ENCODE measurements at places on chromosomes 12 and 14.

DNA sequence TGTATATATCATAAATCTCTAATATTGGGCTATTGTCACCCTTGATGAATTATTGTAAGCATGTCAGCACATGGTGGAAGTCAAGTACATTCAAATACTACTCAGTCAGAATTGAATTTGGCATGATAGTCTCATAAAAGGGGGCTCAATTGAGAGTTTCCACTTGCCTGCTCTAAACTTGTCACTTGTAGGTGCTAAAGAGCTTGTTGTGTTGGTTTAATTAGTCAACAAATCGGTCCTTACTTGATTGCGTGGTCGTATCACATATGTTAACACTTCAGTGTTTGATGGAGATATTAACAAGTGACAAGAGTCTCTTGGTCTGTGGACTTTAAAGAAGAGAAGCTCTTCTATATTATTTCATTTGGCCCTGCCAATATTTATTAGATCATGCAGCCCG is 81.1 kb downstream of the NKX2-1 start:
- DNase-seq, result no peak

DNA sequence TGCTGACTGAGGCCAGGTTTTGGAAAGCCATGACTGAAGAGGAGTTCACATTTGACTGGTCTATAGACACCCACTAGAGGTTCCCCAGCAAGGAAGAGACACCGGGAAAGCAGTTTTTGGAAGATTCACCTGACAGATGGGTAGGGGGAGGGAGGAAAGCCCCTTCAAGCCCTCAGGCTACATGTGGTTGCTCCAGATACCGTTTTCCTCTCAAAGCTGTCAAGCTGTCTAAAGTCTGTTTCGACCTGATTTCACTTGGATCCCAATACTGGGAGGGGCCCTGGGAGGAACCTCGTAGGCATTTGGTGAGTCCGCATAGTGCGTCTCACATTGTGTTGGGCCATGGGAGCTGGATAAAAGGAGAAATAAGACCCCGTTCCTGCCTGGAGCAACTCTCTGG is 1.7 kb upstream of the LRP1 start:
- DNase-seq, result no peak

GRCh38 chr14:99055816-99056215 is 216.2 kb downstream of the BCL11B start:
- DNase-seq, result no peak

DNA sequence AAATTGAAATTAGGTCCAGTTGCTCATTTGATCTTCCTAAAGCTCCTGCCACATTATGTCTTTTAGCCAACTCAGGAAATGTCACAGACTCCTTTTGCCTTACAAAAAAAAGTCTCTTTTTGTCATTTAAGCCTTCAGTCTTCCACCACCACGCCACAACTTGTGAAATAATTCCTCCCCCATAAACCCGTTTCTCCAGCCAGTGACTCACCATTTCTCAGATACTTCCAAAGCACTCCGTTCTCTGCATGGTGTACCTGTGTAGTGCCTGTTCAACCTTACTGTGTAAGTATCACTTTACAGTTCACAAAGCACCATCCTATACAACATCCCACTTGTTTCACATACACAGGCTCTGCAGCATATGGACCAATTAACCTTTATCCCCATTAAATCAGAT is 139.5 kb upstream of the AEBP2 start:
- no peak for DNase-seq

GRCh38 chr12:124646385-124647230 is 79.2 kb upstream of the NCOR2 start:
- DNase-seq, result peak; percentile 67

- DNase-seq, result no peak
Measured at GRCh38 chr14:71363946-71364925, 457.0 kb downstream of the PCNX1 start.

DNA sequence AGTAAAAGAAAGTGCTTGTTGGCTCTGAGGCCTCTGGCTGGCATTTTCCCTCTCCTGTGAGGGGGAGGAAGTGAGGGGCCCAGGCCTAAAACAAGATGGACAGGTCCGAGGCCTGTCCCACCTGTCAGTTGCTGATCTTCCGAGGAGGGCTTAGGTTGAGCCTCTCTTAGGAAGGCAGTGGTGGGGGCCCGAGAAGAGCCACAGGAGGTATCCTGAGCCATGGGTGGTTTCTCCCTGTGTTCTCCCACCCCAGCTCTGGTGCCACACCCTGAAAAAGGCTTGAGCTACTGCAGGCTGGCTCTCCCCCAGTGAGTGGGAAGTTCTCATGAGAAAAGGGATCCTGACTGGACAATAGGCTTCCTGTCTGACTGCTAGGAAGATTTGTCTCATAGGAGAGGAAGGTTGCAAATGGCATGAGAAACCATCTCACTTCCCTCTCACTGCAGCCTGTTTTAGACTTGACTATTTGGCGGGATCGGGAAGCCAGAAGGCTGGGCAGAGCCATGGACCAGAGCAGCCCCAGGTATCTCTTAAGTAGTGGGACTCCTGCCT is 72.1 kb upstream of the SRSF5 start:
- no peak for DNase-seq

- no peak for DNase-seq
Measured at GRCh38 chr12:66232263-66232662, 43.2 kb downstream of the IRAK3 start.

GRCh38 chr12:122081083-122081696 is 2.6 kb downstream of the MLXIP start:
- no peak for DNase-seq

DNA sequence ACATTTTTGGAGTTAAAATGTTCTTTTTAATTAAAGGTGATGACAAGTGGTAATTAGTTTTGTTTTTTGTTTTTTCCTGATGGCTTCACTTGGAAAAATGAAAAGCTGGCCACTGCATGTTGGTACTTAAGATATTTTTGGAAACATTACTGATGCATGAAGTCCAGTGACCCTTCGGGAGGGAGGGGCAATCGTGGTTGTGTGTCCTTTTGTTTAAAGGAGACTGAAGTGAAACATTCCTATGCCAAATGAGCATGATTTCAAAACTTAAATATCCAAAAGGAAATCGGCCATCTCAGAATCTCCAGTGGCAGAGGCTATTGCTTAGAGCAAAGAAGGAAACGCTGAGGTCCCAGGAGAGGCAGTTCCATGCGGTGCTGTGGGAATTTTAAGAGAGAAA is 20.1 kb downstream of the LTBP2 start:
- no peak for DNase-seq

- no peak for DNase-seq
Measured at GRCh38 chr14:53148671-53149070, 4.5 kb downstream of the DDHD1 start.

GRCh38 chr14:89767861-89768268 is 186.7 kb downstream of the EFCAB11 start:
- DNase-seq, result peak; percentile 43

GRCh38 chr12:93191423-93191822 is 186.3 kb upstream of the NUDT4 start:
- no peak for DNase-seq

- no peak for DNase-seq
Measured at GRCh38 chr12:48413388-48413787, 59.0 kb upstream of the ANP32D start.

GRCh38 chr12:47004634-47005033 is 74.8 kb upstream of the PCED1B start:
- no peak for DNase-seq

- DNase-seq, result no peak
Measured at GRCh38 chr14:38297681-38298080, 41.8 kb upstream of the CLEC14A start.

DNA sequence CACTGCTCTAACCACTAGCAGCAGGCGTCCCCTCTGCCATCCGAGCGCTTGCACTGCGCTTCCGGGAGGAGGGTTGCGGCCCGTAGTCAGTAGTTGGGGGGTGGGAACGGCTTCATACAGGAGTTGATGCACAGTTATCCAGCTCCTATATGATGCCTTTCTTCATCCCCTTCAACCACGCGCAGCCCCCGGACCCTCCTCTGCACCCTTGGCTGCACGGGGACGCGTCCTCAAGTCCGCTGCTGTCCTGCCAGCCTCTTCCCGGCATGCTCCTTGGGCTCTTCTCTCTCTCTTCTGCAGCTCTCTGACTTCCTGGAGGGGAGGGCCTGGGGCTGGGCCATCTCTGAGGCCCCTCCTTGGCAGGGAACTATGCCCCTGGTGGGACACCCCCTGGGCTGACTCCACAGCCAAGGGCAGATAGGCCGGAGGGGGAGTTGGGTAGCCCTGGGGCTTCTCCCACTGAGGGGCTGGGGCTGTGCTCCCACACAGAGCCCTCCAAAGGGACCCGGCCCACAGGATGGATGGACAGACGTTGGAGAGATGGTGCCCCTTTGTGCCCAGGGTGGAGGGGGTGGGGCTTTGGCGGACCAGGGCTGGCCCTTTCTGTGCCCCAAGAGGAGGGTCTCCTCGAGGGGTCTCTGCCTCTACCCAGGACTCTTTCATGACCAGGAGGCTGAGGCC is 29.0 kb downstream of the RTL1 start:
- DNase-seq, result no peak

- no peak for DNase-seq
Measured at GRCh38 chr12:120489018-120489417, 6.9 kb upstream of the DYNLL1 start.

- DNase-seq, result no peak
Measured at GRCh38 chr12:1497161-1497560, 97.2 kb downstream of the FBXL14 start.

DNA sequence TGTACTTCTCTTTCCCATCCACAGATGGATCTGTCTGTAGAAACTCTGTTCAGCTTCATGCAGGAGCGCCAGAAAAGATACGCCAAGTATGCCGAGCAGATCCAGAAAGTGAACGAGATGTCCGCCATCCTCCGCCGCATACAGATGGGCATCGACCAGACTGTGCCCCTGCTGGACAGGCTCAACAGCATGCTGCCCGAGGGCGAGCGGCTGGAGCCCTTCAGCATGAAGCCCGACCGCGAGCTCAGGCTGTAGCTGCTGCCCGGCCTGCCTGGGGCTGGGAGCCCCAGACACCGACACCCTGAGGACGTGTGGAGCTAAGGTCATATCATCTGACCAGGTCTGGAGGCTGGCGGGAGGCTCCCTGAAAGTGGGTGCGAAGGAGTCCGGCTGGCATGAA is 97.1 kb downstream of the DUSP16 start:
- DNase-seq, result no peak

DNA sequence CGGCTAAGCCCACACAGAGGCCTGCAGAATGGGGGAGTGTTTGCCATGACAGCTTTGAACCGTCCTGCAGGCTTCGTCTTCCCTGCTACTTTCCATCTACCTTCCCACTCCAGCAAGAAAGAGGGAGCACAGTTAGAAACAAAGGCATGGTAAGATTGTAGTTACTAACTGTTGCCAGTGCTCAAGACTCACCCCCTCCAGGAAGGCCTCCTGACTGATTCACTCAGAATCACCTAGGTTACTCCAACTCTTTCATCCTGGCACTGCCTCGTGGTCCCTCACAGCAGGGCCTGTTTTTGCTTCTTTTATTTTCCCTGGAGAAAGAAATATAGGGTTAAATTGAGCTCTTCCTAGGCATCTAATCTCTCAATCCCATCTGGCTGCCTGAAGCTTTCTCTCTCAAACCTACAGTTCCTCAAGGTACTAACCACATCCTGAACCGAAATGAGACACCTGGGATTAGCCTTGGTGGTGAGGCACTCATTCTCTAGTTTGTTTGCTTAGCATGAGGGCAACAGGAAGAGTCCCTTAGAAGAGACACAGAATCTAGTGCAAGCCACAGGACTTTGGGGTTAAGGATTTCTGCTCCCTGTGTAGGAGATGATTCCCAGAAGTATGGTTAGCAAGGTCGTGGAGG is 7.8 kb downstream of the GALNT6 start:
- no peak for DNase-seq

- DNase-seq, result no peak
Measured at GRCh38 chr14:23380197-23380914, 3.5 kb downstream of the CMTM5 start.

DNA sequence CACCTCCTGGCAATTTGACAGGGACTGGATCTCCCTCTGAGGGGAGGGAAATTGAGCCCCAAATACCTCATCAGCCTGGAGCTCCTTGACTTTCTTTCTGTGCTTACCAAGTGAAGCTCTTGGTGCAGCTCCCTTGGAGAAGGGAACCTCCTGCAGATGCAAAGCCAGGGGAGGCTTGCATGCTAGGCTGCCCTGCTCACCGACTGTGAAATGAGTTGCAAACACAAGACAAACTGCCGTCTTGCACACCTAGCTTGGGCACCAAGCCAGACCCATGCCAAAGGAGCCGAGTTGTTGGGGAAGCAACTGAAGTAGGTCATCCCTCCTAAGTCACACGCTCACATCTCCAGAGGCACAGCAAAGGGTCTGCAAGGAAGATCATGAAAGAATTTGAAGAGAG is 95.2 kb downstream of the GTF2A1 start:
- DNase-seq, result no peak

DNA sequence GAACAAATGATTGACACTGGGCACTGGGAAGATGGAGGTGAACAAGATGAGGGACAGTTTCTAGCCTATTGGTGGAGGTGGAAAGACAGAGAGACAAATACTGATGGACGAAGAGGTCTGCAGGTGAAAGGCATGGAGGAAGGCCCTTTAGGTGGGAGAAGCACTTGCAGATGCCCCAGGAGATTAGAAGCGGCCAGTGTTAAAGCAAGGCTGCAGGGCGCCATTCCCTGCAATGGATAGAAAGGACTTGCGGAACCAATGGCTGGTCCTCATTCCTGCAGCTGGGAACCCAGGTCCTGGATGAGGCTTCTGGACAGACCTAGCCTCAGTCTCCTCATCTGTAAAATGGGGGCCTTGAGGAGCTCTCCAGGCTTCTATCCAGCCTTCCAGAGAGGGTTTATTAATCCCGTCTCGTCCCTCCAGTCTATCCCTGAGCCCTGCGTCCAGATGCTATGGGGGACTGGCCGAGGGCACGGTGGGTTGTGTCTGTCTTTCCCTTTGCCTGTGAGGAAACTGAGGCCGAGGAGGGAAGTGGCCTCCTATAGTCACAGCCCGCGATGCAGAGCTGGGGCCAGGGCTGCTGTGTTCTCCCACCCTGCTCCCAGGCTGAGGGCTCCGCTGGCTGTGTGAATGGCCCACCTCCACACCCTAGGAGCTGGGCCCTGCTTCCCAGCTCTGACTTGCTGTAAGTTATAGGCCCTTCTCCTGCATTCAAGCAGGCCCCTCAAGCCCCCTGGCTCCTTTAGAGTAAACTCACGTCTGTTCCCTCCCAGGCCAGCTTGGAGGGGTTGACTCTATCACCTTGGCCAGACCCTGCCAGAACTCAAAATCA is 33.0 kb downstream of the CYP46A1 start:
- no peak for DNase-seq

All from GM13976 (cell line).